ENCODE measurements at places on chromosomes 13 and 19. TPM values are rescaled to one million over a fixed set of nuclear protein-coding genes. Genes with fewer than 3 reads are reported as not detected.

SIGLEC12 gene
- 1.5 TPM for total RNA-seq

TTC9B gene
- total RNA-seq = not detected

SYDE1 gene
- 0.72 TPM for total RNA-seq

KLK7 gene
- not detected for total RNA-seq

NLRP9 gene
- not detected for total RNA-seq

ZNF534 gene
- not detected for total RNA-seq

FGF21 gene
- not detected for total RNA-seq

ZNF675 gene
- 15.2 TPM for total RNA-seq

ZNF805 gene
- total RNA-seq = 8.8 TPM

CPB2 gene
- not detected for total RNA-seq

FAM216B gene
- not detected for total RNA-seq

RNF17 gene
- not detected for total RNA-seq

IRGC gene
- total RNA-seq = not detected

CDX2 gene
- total RNA-seq = not detected

ZNF440 gene
- total RNA-seq = 7.0 TPM

KCNC3 gene
- 0.51 TPM for total RNA-seq

WDR87 gene
- total RNA-seq = not detected

WASF3 gene
- total RNA-seq = 0.08 TPM

DMKN gene
- total RNA-seq = 2.0 TPM

GJB2 gene
- total RNA-seq = 16.6 TPM

PLA2G4C gene
- 3.4 TPM for total RNA-seq

EDNRB gene
- total RNA-seq = not detected

ZNF417 gene
- 15.3 TPM for total RNA-seq

IRS2 gene
- 1.0 TPM for total RNA-seq

EPS8L1 gene
- total RNA-seq = 1.4 TPM

ADGRE2 gene
- 0.42 TPM for total RNA-seq

BCAM gene
- total RNA-seq = not detected

NBEA gene
- 0.15 TPM for total RNA-seq

ZFP28 gene
- total RNA-seq = 2.9 TPM

SULT2A1 gene
- not detected for total RNA-seq

CCDC8 gene
- total RNA-seq = not detected

OR2Z1 gene
- total RNA-seq = not detected

SIGLEC8 gene
- total RNA-seq = not detected

SMIM44 gene
- total RNA-seq = not detected

ZNF714 gene
- 13.3 TPM for total RNA-seq

CLEC11A gene
- total RNA-seq = 0.70 TPM

PLEKHF1 gene
- total RNA-seq = 20.9 TPM
